ENCODE measurements at places on chromosomes 7 and 10.

DNA sequence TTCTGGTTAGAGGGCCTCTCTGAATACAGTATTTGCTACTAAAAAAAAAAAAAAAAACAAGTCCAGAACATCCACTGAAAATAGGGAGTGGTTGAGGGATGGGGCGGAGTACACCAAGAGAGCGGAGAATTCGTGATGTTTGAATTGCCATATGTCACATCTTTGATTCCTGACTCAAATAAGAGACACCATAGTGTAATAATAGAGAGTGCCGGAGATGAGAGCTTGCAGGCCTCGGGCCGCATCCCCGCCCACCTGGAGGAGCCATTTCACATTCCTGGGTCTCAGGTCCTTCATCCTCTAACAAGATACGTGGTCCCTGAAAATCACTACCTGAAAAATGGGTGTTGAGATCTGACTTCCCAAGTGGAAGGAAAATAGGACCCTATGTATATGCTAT lies 46.8 kb downstream of the KIAA1549 start:
- DNase-seq, result no peak

DNA sequence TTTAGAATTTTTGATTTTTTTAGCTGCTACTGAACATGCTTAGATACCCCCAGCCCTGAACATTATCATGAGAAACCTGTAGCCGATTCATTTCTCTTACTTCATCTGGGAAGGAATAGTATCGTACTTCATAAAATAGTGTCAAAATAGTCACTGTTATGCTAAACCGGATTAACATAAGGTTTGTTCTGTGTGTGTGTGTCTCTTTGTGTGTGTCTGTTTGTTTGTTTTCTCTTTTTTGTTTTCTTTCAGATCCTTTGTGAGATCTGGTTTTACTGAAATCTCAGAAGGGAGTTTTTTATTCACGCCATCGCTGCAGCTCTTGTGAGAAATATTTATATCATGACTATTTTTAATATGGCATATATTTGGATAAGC lies 761 bp downstream of the LGI1 start:
- DNase-seq, result no peak

GRCh38 chr7:36058020-36058592 lies 94.9 kb upstream of the EEPD1 start:
- no peak for DNase-seq

GRCh38 chr10:4883079-4883739 lies 57.2 kb downstream of the AKR1E2 start:
- no peak for DNase-seq

DNA sequence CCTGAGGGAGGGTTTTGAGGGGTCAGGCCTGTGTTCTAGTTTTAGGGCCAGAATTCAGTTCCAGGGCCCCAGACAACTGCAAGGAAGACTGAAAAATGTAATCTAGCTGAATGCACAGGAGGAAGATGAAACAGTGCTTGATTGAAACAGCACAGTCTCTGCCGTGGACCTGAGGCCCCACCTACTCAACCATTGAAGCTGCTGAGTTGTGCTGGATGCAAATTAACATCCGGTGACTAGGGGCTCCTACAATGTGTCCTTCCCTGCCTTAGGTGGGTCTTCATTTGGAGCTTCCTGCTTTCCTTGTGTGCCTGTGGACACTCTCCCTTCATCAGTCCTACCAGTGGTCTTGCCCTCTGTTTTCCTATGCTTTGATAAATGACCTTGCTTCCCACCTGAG lies 5.7 kb downstream of the GLRX3 start:
- DNase-seq, result no peak

Data from ureter (tissue), 1 donor.